Myocyte (in vitro differentiated cells): ENCODE measurements at places on chromosomes 5 and 9. TPM values are rescaled to one million over a fixed set of nuclear protein-coding genes. Genes with fewer than 3 reads are reported as not detected.

DNA sequence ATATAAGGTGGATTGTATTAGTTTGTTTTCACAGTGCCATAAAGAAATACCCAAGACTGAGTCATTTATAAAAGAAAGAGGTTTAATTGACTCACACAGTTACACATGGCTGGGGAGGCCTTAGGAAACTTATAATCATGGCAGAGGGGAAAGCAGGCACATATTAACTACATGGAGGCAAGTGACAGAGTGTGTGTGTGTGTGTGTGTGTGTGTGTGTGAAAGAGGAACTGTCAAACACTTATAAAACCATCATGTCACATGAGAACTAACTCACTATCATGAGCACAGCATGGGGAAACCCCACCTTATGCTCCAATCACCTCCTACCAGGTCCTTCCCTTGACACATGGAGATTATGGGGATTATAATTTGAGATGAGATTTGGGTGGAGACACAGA, 118.6 kb downstream of the SPEF2 start:
- no peak for DNase-seq

DNA sequence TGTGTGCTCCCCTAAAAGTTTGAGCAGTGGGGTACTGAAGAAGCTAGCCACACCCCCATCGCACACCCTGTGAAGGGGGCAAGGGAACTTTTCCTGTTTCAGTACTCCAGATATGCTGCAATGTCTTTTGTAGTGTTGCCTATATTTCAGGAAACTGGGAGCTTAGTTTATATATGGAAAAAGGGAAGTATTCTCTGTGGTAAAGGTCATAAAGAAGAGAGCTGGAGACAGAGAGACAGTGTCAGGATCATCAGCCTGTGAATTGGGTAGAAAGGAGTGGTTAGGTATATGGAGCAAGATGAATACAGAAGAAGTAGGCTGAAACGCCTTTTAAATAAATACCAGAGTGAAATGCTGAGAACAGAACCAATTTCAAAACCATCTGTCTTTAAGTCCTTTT, 82.2 kb upstream of the C9orf72 start:
- no peak for DNase-seq

DNA sequence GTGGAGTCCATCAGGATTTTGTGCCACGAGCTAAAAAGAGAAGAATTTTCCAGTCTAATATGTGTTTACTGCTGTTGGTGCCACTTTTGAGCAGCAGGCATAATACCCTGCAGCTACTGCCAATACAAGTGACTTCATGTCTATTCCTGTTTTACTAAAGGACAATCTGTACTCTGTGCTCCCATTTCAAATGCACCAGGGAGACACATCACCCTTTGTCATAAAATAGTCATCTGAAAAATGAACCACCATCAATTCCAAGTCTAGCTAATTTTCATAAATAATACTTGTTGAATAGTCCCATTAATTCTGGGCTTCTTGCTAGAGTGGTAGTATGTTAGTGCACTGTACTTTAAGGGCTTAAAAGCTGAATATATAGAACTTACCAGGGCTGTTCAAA, 8.9 kb upstream of the PKD2L2 start:
- DNase-seq = peak; percentile 47

- peak; percentile 75 for DNase-seq
These were observed 13.3 kb downstream of the CAPSL start for GRCh38 chr5:35924950-35925722.

- no peak for DNase-seq
These were observed 19.6 kb upstream of the ISOC1 start for GRCh38 chr5:129074903-129075302.

GRCh38 chr5:154241021-154241420, 50.5 kb downstream of the GALNT10 start:
- no peak for DNase-seq

DNA sequence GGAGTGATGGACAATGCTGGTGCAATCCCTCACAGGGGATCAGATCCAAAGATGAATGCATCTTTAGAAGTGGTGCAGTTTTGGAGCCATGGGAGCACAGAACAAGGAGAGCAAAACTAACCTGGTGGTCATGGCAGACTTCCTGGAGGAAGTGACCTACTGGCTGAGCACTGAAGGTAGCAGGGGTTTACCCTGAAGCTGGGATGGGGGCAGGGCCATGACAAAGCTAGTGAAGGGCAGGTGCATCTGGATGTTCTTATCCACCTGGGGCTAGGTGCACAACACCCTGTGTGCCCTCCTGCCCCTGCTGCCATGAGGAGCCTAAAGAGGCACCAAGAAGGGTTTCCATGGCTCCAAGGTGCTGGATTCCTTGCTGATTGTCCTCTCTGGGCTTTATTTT, 11.5 kb upstream of the PITX1 start:
- no peak for DNase-seq

DNA sequence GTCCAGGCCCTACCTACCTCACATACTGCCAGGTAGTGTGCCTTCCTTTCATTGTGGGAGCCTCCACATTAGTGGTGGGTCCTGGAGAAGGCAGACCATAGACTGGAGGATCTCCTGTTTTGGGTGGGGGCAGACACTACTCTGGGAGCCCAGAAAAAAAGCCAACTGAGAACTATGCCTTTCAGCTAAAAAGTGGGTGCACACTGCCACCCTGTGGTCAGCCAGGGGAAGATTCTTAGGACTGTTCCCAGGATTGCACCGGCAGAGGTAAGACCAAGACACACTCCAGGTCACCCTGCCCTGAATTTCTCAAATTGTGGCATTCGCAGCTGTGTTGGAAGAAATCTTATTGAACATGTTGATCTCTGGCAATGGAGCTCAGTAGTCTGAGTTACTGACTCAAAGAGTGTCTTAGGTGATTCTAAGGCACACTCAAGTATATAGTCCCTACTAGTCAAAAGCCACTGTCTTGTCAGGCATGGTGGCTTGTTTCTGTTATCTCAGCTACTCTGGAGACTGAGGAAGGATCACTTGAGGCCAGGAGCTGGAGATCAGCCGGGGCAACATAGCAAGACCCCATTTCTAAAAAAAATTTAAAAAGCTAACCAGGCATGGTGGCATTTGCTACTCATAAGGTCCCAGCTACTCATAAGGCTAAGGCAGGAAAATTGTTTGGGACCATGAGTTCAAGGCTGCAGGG, 3.6 kb downstream of the SIGMAR1 start:
- peak; percentile 64 for DNase-seq

- peak; percentile 17 for DNase-seq
These were observed 78.3 kb downstream of the CEP120 start for GRCh38 chr5:123344816-123345426.

DNA sequence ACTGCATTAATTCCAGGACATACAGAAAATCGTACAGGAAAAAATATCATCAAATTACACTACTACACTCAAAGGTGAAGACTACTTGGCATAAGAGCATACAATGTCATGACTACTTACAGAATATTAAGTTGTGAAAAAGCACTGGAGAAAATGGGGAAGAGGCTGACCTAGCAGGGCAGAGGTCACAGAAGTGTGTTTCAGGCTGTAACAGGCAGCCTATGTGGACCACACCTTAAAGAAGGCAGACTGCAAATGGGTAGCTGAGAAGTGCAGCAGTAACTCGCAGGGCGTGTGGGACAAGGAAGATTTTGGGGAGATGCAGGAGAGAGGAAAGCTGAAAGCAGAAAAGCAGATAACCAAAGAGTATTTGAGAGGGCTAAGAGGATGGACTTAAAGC, 167.0 kb upstream of the PIK3R1 start:
- DNase-seq = no peak

- no peak for DNase-seq
These were observed 3.8 kb upstream of the IGFBPL1 start for GRCh38 chr9:38428062-38428461.

DNA sequence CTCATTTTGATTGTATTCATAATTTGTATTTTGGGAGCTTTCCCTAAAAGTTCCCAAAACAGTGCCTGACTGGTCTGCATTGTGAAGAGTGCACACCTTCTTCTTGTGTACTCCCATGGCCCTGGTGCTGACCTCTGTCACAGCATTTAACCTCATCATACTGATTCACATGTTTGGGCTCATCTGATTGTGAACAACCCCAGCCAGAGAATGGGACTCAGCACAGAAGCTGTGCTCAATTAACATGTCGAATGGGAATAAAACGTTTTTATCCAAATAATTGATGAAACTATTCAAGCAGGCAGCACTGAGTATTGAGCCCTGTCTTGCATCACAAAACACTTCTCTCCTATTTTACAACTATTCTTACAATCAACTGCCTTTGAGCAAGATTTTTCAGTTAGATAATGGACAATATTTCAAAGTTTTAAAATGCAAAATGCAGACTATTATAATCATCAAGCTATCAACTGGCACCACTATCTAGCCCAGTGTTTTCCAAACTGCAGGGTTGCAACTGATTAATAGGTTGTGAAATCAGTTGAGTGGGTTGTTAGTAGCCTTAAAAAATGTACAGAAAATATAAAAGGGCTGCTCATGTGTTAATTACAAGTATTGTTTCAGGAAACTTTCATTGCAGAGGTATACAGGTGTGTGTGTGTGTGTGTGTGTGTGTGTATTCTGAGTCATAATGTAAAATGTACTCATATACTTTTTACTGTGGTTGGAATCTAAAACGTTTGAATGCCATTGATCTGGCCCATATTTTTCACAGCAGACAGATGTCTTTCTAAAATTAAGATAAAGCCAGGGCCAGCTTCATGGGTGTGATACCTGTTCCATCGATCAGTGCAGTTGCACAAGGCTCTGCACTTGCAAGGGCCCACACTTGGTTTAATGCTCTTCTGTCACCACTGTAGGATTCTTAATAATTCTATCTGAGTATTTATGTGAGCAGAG, 190.5 kb downstream of the PIK3R1 start:
- DNase-seq = no peak

DNA sequence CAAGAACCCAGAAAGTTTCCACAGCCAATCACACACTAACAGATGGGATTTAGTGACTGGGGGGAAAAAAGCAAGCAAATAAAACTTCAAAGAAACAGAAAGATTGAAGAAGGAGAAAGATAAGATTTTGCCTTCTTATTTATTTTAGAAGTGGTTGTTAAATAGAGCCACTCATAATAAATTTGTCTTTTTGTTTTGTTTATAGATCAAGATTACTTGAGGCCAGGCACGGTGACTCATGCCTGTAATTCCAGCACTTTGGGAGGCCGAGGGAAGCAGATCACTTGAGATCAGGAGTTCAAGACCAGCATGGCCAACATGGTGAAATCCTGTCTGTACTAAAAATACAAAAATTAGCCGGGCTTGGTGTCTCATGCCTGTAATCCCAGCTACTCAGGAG, 94.9 kb upstream of the RANBP3L start:
- no peak for DNase-seq

DNA sequence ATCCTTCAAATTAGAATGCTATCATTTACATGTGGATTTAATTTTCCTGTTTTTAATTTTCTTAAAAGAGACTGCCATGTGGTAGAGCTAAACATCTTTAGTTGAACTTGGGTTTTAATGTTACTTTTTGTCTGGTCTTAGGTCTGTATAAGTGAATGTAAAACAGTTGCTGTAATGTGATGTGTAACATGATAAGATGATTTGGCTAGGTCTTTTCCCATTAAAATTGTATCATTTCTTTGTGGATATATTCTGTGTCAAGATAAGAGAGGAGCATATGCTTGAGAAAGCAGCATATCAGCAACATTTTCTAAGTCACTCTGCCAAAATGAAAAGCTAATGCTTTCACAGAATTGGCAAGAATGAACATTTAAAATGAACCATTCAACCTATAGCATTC, 18.5 kb downstream of the TMEM167A start:
- DNase-seq = no peak

- no peak for DNase-seq
These were observed 1.7 kb upstream of the AIF1L start for GRCh38 chr9:131094622-131095021.

DNA sequence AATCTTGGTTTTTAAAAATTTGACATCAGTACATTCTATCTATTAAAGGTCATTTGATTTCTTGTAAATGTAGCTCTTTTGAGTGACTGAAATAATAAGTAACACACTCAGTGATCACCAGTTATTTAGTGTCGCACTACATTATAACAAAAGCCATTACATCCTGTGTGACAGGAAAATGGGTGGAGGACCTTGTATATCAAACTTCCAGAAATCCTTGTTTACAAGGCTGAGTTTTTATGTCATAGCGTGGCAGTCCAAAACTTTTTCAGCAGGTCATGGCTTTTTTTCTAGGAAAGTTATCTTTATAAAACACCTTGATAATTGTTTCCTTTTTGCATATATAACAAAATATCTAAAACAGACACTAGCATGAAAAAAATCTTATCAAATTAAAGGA, 14.4 kb upstream of the ITGA1 start:
- no peak for DNase-seq

DNA sequence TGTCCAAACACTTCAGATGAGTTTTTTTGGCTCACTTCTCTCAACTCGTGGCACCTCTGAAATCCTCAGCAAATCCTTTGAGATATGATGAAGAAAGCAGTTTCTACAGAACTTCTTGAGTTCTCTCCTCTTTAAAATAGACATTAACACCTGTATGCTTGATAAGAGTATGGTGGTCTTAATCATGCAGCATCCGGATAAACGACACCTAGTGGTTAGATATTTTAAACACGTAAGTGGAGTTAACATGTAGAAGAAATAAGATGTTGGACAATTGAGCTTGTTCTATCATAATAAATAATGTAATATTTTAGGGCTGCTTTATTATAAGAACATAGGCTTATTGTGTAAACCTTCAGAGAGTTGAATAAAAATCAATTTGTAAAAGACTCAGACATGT, 324.8 kb downstream of the CYLC2 start:
- no peak for DNase-seq

GRCh38 chr5:154523709-154524108, 45.7 kb upstream of the HAND1 start:
- DNase-seq = peak; percentile 7

- no peak for DNase-seq
These were observed 865.0 kb upstream of the ACO1 start for GRCh38 chr9:31519424-31519823.

- DNase-seq = no peak
These were observed 412 bp downstream of the PHF24 start for GRCh38 chr9:34958411-34958982.

DNA sequence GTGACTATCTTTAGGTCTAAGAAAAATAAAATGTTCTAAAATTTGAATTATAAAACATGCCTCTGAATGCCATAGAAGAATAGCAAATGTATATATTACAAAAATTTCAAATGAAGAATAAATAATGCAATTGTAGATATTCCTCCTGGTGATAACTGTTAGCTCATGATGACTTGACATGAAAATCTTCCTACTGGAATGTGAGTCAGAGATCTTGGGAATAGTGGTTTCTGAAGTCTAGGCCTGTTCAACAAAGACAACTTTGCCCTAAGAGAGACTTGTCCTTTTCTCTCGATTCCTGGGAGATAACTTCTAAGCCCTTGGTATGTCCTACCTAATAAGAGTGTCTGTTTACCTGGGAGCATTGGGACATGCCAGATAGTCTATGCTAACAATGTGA, 746.3 kb upstream of the RIOK2 start:
- peak; percentile 23 for DNase-seq

- DNase-seq = no peak
These were observed 16.5 kb downstream of the DAB2IP start for GRCh38 chr9:121667890-121668289.

FAM221B gene
- total RNA-seq = not detected in 2 replicates

LCNL1 gene
- total RNA-seq = 5.0 and 13.8 TPM in 2 replicates

UHRF2 gene
- 42.0 and 126 TPM in 2 replicates for total RNA-seq

PCDHGC5 gene
- 2.0 and 2.6 TPM in 2 replicates for total RNA-seq

MEF2C gene
- total RNA-seq = 254 and 364 TPM in 2 replicates

IL5 gene
- not detected in 2 replicates for total RNA-seq

PCDH1 gene
- 0.11 and 0.42 TPM in 2 replicates for total RNA-seq

COX7C gene
- 413 and 475 TPM in 2 replicates for total RNA-seq

LECT2 gene
- not detected in 2 replicates for total RNA-seq

IL3 gene
- not detected in 2 replicates for total RNA-seq

TBC1D9B gene
- total RNA-seq = 82.2 and 98.3 TPM in 2 replicates

IDNK gene
- total RNA-seq = 3.2 and 3.4 TPM in 2 replicates

MARCHF11 gene
- not detected in 2 replicates for total RNA-seq

OGN gene
- not detected in 2 replicates for total RNA-seq

WNT8A gene
- total RNA-seq = not detected in 2 replicates

STING1 gene
- total RNA-seq = 22.0 and 79.1 TPM in 2 replicates

LTC4S gene
- 0.94 and 1.0 TPM in 2 replicates for total RNA-seq
